ENCODE measurements at places on chromosomes 11 and 22.
A peak's percentile ranks its signal among the peaks of the same experiment; 100 is the strongest.

GRCh38 chr11:7057641-7058040 is 31.2 kb upstream of the RBMXL2 start:
- no peak for DNase-seq

DNA sequence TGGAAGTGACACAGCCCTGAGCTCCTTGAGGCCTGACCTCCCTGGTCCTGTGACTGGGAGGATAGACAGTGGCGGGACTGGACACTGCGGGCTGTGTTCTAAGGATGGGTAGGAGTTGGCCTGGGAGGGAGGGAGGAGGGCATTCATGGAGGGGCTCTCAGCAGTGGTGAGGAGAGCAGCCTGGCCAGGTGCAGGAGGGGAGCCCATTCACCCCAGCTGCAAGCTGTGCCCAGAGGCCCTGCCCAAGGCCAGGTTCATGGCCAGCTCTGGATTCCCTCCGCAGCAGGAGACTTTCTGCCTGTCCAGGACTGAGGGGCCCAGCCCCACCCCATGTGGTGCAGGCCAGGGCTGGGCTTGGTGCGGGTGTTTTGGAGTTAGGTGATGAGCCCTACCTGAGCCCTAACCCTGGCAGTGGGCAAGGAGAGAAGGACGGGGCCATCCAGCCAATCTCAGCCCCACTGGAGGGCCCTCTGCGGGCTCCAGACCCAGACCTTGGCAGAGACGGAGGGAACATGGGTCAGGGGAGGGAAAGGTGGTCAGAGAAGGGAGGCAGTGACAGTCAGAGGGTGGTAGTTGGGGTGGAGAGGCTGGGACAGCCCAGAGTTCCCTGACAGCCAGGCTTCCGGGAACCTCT is 26.8 kb downstream of the CACNA1I start:
- no peak for DNase-seq

DNA sequence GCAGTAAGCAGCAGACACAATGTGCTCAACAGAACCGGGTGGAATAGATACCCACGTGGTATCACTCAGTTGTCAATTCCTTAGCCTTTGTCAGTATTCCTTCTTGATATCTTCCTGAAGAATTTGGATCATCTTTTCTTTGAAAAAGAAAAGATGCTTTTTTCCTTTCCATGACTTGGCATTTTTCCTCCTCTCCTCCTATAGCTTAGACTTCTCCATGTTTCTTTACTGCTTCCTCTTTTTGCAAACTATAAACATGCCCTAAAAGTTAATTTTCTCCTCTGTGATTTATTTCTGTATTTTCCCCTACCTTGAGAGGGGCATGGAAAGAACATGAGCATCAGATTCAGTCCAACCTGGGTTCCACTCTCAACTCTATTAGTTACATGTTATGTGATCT is 11.7 kb downstream of the CBLIF start:
- no peak for DNase-seq

DNA sequence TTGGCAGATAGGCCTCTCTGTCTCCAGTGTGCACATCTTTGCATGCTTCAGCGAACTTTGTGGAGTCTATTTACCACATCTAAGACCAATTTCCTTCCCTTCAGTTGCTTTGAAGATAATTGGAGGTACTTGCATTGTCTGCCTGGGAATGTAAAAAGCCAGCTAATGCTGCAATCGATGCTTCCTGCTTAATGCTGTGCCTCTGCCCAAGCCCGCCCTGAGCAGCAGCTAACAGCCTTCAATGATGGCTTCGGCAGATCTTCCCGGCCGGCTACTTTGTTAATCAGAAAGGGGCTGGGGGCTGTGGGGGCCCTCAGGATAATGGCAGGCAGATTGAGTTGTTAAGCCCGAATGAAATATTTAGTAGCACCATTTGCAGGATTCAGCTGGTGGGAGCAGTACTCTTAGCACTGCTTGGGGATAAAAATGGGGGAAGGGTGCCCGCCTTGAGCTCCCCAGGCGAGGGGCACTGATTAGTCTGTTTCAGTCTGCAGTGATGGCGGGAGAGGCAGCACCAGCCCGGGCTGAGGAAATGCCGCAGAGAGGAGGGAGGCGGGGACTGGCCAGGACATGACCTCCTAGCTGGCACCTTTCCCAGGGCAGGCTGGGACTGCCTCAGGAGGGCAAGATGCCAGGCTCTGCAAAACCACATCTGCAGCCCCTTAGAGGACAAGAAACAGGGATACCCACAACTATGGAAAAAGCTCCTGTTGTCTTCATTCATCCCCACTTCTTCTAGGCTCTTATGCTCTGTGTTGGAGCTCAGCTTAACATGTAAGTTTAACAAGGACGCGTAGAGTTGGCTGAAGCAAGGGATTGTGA is 460.0 kb downstream of the BUD13 start:
- peak; percentile 1 for DNase-seq

- peak; percentile 81 for DNase-seq
Measured at GRCh38 chr11:1826552-1827094, 8.2 kb upstream of the SYT8 start.

- DNase-seq, result peak; percentile 2
Measured at GRCh38 chr11:107042748-107043147, 24.5 kb upstream of the GUCY1A2 start.

Measured in GM23248 (cell line).